A549 treated with DMSO at 1 μM for 4 hours (cell line): ENCODE measurements at places on chromosomes 2 and 18. TPM values are rescaled to one million over a fixed set of nuclear protein-coding genes. Genes with fewer than 3 reads are reported as not detected.

ADNP2 gene
- total RNA-seq, result 13.0 to 13.6 TPM (median 13.3 TPM) in 5 replicates

OSR1 gene
- 4.9 to 9.0 TPM (median 5.3 TPM) in 5 replicates for total RNA-seq

GATA6 gene
- total RNA-seq, result 2.2 to 3.1 TPM (median 2.7 TPM) in 5 replicates

SLC9A4 gene
- not detected in 5 replicates for total RNA-seq

CENPA gene
- 44.0 to 61.8 TPM (median 54.6 TPM) in 5 replicates for total RNA-seq

NLRC4 gene
- total RNA-seq, result 0.05 TPM in 1 of 5 replicates, not detected in the others

GALR1 gene
- total RNA-seq, result not detected in 5 replicates

C1QL2 gene
- 0.14 to 0.21 TPM (median 0.14 TPM) in 4 of 5 replicates, not detected in the other for total RNA-seq

TMEM163 gene
- 0.08 to 0.15 TPM (median 0.12 TPM) in 4 of 5 replicates, not detected in the other for total RNA-seq

POTEC gene
- total RNA-seq, result not detected in 5 replicates

IL37 gene
- total RNA-seq, result not detected in 5 replicates

SCN3A gene
- 0.01 to 0.07 TPM in 2 of 5 replicates, not detected in the others for total RNA-seq

DNER gene
- total RNA-seq, result 5.6 to 9.1 TPM (median 6.7 TPM) in 5 replicates

SPATA3 gene
- total RNA-seq, result not detected in 5 replicates

NPPC gene
- total RNA-seq, result 0.35 to 0.50 TPM (median 0.37 TPM) in 3 of 5 replicates, not detected in the others

PSMA8 gene
- total RNA-seq, result not detected in 5 replicates

FRZB gene
- 0.07 to 0.09 TPM in 2 of 5 replicates, not detected in the others for total RNA-seq

EIPR1 gene
- 39.5 to 42.7 TPM (median 40.3 TPM) in 5 replicates for total RNA-seq

EFHD1 gene
- 1.6 to 2.6 TPM (median 1.9 TPM) in 5 replicates for total RNA-seq

CHST9 gene
- not detected in 5 replicates for total RNA-seq

DAW1 gene
- total RNA-seq, result 1.6 to 2.7 TPM (median 1.7 TPM) in 5 replicates

SNRNP27 gene
- total RNA-seq, result 47.3 to 70.6 TPM (median 57.9 TPM) in 5 replicates

KHK gene
- total RNA-seq, result 7.3 to 10.5 TPM (median 8.9 TPM) in 5 replicates

UGT1A8 gene
- 0.08 to 0.26 TPM in 2 of 5 replicates, not detected in the others for total RNA-seq

IL18R1 gene
- 0.47 to 1.4 TPM (median 0.95 TPM) in 5 replicates for total RNA-seq

GRP gene
- not detected in 5 replicates for total RNA-seq

SKOR2 gene
- not detected in 5 replicates for total RNA-seq

ARHGAP15 gene
- not detected in 5 replicates for total RNA-seq

SCYGR2 gene
- not detected in 5 replicates for total RNA-seq

GKN1 gene
- 0.57 to 0.74 TPM (median 0.71 TPM) in 5 replicates for total RNA-seq

DBI gene
- total RNA-seq, result 376 to 494 TPM (median 393 TPM) in 5 replicates

AOX1 gene
- 2.9 to 4.8 TPM (median 3.3 TPM) in 5 replicates for total RNA-seq

SCYGR4 gene
- total RNA-seq, result not detected in 5 replicates

TWIST2 gene
- total RNA-seq, result 10.1 to 20.6 TPM (median 18.8 TPM) in 5 replicates
